ENCODE measurements at places on chromosomes 7 and 10.

- peak; percentile 9 for DNase-seq
These were observed 387.6 kb downstream of the KCNMA1 start for GRCh38 chr10:77249901-77250459.

DNA sequence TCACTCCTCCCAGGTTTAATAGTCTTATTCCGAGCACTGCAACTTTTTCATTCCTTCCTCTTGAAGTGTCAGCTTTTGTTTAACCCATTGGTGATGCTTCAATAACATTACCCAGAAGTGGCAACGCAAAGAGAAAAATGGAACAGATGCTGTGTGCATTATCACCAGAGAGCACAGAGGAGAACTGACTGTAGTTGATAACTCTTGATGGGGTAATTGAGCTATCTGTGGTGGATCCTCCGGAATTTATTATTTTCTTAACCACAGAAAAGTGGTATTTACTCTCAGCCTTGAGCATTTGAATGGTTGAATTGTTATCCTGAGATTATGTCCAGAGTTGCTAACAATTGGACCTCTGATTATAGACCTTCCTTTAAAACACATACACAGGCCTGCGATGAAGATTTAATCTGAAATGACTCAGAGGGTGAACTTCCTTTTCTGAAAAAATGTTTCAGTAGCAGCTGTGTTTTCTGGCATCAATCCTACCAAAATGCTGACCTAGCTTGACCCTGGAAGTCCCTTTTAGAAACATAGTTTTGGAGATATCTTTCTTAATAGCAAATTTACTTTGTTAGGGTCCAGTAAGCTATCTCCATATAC, 1584.4 kb upstream of the LRRTM3 start:
- no peak for DNase-seq

- no peak for DNase-seq
These were observed 139.6 kb downstream of the SND1 start for GRCh38 chr7:127791446-127792189.

GRCh38 chr7:21911341-21911875, 34.3 kb downstream of the CDCA7L start:
- no peak for DNase-seq

- DNase-seq = no peak
These were observed 58.1 kb downstream of the UNCX start for GRCh38 chr7:1290679-1291356.

DNA sequence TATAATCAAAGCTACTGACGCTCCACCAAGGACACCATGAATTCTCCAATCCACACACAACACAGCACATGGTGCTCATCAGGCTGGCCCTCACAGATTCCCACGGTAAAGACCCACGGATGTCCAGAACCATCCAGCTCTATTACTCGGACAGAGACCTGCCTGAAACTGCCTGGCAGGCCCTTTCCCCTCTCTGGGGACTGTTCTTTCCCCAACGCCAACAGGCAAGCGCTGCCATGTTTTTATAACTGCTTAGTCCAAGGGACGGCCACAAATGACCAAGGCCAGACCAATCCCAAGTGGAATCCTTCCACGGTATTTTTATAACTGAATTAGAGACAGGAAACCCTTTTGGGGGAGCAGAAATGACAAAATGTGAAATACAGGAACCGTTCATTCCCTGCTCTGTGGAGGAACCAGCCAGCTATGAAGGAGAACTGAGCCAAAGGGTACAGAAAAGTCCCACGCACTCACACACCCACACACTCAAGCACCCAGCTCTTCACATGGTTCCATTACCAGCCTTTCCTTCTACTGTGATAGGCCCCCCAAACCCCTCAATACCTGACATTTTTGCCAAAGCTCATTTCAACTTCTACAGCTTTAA, 4.1 kb downstream of the PIP4K2A start:
- no peak for DNase-seq

- DNase-seq = no peak
These were observed 42.7 kb downstream of the CAMK2B start for GRCh38 chr7:44282601-44283171.

- DNase-seq = no peak
These were observed 174.7 kb downstream of the GATA3 start for GRCh38 chr10:8229153-8229552.

DNA sequence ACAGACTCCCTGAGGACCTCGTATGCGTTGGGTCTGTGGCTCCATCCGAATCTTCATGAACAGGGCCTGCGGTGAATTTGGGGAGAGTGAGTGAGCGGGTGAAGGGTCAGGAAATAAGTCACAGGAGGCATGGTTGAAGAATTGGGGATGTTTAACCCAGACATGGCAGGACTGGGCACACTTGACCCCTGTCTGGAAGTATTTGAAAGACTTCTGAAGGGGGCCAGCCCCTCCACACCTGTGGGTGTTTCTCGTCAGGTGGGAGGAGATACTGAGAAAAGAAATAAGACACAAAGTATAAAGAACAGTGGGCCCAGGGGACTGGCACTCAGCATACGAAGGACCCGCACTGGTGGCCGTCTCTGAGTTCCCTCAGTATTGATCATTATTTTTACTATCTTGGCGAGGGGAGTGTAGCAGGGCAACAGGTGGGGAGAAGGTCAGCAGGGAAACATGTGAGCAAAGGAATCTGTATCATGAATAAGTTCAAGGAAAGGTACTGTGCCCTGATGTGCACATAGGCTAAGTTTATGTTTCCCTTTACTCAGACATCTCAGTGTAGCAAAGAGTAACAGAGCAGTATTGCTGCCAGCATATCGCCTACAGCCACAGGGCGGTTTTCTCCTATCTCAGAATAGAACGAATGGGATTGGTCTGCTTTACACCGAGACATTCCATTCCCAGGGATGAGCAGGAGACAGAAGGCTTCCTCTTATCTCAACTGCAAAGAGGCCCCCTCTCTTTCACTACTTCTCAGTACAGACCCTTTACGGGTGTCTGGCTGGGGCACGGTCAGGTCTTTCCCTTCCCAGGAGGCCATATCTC, 38.2 kb upstream of the PFKFB3 start:
- no peak for DNase-seq

- no peak for DNase-seq
These were observed 6.6 kb downstream of the DGKI start for GRCh38 chr7:137839903-137840779.

DNA sequence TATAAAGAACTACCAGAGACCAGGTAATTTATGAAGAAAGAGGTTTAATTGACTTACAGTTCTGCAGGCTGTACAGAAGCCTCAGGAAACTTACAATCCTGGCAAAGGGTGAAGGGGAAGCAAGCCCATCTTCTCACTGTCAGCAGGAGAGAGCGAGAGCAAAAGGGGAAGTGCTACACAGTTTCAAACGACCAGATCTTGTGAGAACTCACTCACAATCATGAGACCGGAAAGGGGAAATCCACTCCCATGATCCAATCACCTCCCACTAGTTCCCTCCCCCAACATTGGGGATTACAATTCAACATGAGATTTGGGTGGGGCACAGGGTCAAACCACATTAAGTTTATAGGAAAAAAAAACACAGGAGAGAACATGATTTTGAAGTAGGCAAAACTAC, 222.1 kb upstream of the SHH start:
- DNase-seq = no peak

- DNase-seq = no peak
These were observed 401.9 kb downstream of the THSD7A start for GRCh38 chr7:11430112-11430511.

DNA sequence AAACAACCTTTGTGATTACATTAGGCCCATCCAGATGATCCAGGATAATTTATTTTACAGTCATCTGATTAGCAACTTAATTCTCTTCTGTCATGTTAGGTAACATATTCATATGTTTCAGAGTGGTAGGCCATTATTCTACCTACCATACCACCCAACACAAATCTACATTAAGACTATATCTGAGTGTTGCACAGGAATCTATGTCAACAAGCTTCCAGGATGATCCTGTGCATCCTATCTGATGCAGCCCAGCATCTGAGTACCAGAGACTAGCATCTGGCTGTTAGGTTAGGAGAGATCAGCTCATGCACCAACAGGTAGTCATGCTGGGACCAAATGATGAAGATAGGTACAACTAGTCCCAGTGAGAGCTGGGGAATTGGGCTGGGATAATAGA, 1.3 kb upstream of the DDX56 start:
- no peak for DNase-seq

DNA sequence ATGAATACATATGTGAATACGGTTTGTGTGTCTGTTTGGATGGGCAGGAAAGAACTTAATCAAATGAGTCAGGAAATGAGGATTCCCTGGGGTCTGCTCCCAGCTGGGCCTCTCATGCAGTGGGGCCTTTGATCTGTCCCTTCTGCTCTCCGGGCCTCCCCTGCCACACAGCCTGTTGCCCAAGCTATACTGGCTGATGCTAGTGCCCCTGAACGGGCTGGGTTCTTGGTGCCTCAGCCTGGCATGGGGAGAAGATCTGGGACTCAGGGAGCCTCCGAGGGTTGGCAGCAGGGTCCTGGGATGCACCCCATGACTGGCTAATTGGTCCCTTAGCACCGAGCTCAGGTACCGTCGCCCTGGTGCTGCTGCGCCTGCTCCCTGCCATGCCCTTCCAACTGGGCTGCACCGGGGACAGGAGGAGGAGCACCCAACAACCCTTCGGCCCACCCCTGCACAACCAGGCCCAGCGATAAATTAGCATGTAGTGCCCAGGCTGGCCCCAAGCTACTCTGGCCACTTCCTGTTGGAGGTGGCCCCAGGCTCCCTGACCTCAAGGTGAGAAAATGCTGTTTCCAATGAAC, 59.9 kb upstream of the DUSP5 start:
- DNase-seq = no peak

- no peak for DNase-seq
These were observed 15.8 kb downstream of the TSPAN33 start for GRCh38 chr7:129160161-129160905.

DNA sequence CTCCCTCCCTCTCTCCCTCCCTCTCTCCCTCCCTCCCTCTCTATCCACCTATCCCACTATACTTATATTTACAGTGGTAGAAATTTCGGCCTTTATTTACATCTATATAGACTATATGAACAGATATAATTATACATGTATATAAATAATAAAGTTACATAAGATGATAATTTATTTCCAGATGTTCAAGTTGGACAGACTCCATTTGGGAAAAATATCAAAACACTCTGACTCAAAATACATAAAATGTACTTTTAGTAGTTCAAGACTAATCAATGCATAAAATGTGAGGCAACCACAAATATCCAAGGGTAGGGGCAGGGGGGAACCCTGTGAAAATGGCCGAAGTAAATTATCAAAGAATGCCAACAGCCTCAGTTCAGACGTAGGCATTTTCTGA, 203.0 kb downstream of the FANK1 start:
- DNase-seq = no peak

- no peak for DNase-seq
These were observed 92.2 kb downstream of the PLCE1 start for GRCh38 chr10:94085766-94086437.

DNA sequence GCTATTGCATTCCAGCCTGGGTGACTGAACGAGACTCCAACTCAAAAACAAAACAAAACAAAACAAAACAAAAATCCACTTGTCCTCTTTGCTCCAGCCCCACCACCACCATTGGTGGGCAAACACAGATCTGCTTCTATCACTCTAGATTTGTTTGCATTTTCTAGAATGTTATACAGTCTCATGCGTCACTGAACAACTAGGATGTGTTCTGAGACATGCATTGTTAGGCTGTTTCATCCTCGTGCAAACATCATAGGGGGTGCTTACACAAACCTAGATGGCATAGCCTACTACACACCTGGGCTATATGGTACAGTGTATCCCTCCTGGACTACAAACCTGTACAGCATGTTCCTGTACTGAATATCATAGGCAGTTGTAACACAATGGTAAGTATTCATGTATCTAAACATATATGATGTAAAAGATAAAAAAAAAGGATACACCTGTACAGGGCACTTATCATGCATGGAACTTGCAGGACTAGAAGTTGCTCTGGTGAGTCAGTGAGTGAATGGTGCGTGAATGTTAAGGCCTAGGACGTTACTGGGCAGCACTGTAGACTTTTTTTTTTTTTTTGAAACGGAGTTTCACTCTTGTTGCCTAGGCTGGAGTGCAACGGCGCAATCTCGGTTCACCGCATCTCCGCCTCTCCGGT, 45.3 kb downstream of the BTBD16 start:
- no peak for DNase-seq

DNA sequence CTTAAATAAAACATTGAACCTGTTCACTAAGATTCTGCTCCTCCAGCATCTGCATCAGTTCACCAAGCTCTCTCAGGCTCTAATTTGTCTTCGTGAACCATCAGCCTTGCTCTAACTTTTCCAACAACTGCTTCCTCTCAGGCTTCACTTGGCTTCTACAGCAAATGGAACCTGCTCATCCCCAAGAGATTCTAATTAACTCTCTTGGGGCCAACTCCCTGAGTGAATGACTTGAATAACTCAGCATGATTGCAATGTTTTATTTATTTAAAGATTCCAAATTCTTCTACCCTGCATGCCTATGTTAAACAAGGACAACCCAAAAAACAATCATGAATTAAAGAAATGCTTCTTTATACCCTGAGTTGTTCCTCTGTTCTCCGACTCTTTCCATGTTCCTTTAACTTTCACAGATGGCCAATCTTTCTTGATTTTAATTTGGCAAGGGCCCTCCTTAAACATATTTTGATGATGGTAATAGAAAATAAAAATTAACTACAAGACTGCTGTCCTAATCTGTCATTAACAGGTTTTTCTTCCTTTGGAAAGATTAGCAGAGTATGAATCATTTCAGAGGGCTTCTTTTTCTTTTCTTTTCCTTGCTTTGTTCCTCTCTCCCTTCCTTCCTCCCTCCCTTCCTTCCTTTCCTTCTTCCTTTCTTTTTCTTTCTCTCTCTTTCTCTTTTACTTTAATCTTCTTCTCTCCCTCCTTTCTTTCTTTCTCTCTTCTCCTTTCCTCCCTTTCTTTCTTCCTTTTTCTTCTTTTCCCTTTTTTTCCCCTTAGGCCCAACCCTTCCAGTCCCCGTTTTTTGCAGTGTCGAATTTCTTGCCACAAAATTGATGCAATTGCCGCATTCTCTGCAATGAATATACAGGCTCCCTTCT, 195.0 kb upstream of the RHOBTB1 start:
- no peak for DNase-seq

DNA sequence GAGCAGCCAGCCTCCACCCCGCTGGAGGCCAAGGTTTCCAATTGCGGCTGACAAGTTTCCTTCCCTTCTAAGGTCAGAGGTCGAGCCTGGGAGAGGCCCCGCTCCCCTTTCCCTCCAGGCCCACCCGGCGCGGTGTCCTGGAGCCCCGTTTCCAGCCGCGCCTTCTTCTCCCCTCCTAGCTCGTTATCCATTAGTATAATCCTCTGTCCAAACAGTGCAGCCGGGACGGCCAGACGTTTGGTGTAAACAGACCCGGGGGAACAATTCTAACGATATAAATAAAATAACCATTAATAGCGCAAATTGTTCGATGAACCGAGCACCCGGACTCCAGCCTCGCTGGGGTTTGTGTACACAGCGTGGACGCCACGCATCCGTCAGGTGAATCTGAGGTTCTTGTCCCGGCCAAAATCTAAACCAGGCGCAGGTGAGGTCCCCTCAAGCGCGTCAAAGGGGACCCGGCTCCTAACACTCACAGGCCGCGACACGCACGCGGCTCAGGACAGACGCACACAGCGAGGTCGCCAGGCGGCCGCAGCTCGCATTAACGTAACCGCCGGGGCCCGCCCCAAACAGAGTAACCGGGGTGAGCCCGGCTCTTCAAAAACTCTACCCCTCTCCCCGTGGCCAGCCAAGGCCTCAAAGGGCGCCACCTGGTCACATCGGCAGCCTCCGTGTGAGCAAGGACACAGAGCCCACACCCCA, 10.8 kb upstream of the NKX2-3 start:
- DNase-seq = peak; percentile 40

Measured in mucosa of descending colon (tissue), 3 donors.